ENCODE measurements at places on chromosomes 5 and 9. TPM values are rescaled to one million over a fixed set of nuclear protein-coding genes. Genes with fewer than 3 reads are reported as not detected.

DNA sequence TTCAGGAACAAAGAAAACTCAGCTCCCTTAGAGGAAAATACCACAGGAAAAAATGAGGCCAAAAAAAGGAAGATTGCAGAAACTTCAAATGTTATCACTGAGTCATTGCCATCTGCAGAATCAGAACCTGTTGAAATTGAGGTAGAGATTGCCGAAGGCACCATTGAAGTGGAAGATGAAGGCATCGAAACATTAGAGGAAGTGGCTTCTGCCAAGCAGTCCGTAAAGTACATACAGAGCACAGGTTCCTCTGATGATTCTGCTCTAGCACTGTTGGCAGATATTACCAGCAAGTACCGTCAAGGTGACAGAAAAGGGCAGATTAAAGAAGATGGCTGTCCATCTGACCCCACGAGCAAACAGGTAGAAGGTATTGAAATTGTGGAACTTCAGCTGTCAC lies 30.8 kb upstream of the NIM1K start:
- DNase-seq = no peak

DNA sequence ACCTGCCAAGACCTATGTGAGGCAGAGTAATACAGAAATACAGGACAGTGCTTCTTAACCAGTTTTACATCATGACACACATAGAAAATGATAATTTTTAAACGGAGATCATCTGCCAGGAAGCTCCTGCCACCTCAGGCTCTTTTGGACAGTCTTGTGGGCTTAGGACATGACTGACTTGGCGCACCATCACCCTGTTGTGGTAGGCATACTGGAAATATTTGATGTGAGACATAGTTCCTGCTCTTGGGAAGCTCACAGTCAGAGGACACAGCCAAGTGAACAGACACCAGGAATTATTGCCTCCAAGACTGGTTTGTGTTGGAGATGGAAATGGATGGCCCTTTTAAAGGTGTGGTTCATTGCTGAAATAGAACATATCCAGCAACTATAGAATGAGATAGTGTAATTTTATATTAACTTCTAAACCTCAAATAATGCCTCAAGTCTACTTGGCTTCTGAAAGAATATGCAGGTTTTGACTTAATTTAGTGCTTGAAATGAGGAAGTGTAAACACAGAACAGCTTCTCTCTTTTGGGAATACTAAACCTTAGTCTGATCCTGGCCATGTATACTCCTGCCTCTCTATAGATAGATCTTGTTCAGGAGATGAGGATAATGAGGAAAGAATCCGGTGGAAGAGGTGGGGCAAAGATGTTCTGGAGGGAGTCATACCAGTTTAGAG lies 19.7 kb downstream of the CPEB4 start:
- no peak for DNase-seq

The FOXD4L3 gene
- total RNA-seq = not detected

- no peak for DNase-seq
These were observed 127.4 kb upstream of the ATP10B start for GRCh38 chr5:160979385-160979784.

DNA sequence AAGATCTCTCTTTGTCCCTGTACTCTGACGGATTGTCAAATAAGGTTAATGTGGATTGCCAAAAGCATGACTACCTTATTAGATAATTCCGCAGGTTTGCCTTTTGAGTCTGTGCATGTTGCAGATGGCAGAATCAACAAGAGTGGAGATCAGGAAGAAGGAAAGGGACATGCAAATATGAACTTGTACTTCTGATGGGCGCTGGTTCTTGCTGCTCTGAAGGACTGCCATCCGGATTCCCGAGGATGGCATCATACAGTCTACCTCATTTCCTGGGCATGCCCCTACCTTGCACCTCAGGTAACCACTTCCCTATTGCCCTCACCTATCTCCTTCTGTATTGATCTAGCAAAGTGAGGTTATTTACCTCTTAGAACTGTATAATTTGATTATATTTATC lies 504.2 kb downstream of the ACTL7B start:
- no peak for DNase-seq

GRCh38 chr9:128701227-128701854 lies 962 bp upstream of the PKN3 start:
- DNase-seq = peak; percentile 25

DNA sequence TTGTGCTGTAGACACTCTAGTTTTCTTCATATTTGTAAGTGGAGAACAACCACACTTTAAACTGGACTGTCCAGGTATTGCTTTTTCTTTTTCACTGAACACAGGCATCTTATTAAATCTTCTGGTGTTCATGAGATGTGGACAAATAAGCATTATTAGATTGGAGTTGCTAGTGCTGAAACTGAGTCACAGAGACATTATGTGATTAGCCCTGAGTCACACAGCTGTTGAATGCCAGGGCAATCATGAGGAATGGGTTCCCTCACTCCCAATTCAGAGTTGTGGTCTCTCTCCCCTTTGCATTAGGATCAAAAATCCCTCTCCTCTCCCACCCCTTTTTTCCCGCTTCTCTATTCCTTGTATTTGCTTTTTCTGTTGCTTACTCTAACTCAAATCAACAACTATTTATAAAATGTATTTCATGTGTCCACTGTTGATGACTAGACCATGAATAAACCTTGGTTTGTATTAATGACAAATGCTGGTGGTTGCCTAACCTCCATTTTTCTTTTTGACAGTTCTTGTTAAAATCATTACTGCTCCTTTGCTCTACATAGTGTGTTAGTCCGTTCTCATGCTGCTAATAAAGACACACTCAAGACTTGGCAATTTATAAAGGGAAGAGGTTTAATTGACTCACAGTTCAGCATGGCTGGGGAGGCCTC lies 738.2 kb downstream of the BRINP1 start:
- DNase-seq = no peak

DNA sequence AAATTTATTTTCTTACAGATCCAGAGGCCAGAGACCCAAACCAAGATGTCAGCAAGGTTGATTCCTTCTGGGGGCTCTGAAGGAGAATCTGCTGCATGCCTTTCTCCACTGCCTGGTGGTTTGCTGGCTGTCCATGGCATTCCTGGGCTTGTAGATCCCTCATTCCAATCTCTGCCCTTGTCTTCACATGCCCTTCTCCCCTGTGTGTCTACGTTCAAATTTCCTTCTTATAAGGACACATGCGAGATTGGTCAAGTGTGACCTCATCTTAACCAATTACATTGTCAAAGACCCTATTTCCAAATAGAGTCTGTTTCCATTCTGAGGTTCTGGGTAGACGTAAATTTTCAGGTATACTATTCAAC lies 84.5 kb upstream of the RAI14 start:
- no peak for DNase-seq

The CCDC69 gene
- 22.8 TPM for total RNA-seq

The GPR151 gene
- total RNA-seq = not detected

All from kidney (tissue), 22 donors.